H1 (cell line): ENCODE measurements at places on chromosomes 5 and 9. TPM values are rescaled to one million over a fixed set of nuclear protein-coding genes. Genes with fewer than 3 reads are reported as not detected.

The SYK gene
- 1.5 and 1.9 TPM in 2 replicates for polyA plus RNA-seq

The UBE2QL1 gene
- 0.65 and 0.72 TPM in 2 replicates for polyA plus RNA-seq

The CXCL14 gene
- 1.2 and 1.5 TPM in 2 replicates for polyA plus RNA-seq

The FOXD4L5 gene
- not detected in 2 replicates for polyA plus RNA-seq

The LCN1 gene
- not detected in 2 replicates for polyA plus RNA-seq

The GABRA1 gene
- 1.6 and 4.7 TPM in 2 replicates for polyA plus RNA-seq

The HTR1A gene
- polyA plus RNA-seq: 6.2 and 6.5 TPM in 2 replicates

The BTNL3 gene
- not detected in 2 replicates for polyA plus RNA-seq

The PDZD2 gene
- polyA plus RNA-seq: 1.2 and 1.7 TPM in 2 replicates

The SOHLH1 gene
- polyA plus RNA-seq: 0.05 and 0.11 TPM in 2 replicates

The C5orf58 gene
- polyA plus RNA-seq: 0.17 and 0.24 TPM in 2 replicates

The ROR2 gene
- polyA plus RNA-seq: 2.7 and 5.4 TPM in 2 replicates

The CDH9 gene
- 0.57 and 1.0 TPM in 2 replicates for polyA plus RNA-seq

The NPR2 gene
- polyA plus RNA-seq: 13.7 and 17.0 TPM in 2 replicates

The CDK9 gene
- 69.1 and 94.0 TPM in 2 replicates for polyA plus RNA-seq
